ENCODE measurements at places on chromosomes 11 and 22.

- DNase-seq = no peak
Observed at GRCh38 chr11:16812274-16812673, 73.8 kb downstream of the C11orf58 start.

DNA sequence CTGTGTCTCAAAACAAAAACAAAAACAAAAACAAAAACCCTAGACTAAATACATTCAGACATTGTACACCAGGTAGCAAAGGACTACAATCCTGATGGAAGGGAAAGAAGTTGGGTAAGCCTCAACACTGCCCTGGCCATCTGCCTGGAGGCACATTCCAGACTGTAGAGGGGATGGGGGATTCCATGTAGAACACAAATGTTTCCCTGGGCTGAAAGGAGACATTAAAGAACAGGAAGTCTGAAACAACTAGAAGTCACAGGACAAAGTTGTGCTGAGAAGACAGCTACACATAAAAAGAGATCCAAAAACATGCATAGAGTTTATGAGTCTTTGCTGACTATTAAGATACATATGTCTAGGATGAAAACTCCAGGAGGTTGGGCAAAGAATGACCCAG, 83.9 kb downstream of the RRAS2 start:
- DNase-seq = no peak

DNA sequence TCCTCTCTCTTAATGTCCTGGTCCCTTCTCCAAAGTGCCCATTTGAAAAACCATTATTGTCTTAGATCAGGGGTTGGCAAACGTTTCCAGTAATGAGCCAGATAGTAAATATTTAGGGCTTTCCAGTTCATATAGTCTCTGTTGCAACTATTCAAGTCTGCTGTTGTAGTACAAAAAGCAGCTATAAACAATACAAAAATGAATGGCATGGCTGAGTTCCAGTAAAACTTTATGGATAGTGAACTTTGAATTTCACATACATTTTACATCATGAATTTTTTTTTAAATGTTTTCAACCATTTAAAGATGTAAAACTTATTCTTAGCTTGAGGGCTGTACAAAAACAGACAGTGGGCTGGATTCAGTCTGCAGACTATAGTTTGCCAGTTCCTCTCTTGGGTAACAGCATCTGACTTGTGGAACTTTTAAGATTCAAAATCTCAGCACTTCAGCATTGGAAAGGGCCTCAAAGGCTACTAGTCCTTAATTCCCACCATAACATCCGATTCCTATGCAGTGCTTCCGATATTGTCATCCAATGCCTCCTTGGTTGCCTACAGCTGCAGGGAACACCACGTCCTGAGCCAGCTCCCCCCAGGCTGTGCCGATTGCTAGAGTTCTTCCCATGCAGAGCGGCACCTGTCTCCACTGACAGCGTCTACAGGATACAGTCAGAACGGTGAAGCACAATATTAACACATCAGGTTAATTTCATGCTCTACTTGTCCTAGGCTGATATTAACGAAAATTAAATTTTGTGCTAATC, 65.6 kb upstream of the E2F8 start:
- DNase-seq = no peak

- DNase-seq = no peak
Observed at GRCh38 chr11:129729216-129729615, 86.4 kb upstream of the TMEM45B start.

DNA sequence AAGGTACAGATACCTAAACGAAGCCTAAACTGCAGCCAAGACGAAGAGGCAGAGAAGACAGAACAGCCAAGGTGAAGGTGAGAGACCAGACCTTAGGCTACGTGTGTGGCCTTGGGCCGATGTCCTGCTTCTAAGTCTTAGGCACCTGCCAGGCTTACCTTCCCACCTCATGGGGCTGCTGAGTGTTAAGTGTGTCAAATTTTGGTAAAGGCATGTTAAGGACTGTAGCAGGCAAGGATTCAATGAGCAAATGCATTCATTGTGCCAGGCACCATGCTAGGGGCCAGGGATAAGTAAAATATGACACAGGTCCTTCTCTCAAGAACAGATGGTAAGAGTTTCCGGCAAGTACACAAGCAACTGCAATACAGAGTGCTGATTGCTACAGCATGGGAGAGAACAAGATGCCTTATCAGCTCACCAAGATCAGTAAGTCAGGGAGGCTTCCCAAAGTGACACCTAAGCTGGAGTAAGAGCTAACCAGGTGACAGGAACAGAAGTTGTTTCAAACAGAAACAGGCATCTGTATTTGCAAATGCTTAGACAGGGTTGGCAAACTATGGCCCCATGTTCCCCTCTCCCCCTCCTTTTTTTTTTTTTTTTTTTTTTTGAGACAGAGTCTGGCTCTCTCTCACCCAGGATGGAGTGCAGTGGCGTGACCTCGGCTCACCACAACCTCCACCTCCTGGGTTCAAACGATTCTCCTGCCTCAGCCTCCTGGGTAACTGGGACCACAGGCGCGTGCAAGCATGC, 46.7 kb downstream of the CLTCL1 start:
- no peak for DNase-seq

DNA sequence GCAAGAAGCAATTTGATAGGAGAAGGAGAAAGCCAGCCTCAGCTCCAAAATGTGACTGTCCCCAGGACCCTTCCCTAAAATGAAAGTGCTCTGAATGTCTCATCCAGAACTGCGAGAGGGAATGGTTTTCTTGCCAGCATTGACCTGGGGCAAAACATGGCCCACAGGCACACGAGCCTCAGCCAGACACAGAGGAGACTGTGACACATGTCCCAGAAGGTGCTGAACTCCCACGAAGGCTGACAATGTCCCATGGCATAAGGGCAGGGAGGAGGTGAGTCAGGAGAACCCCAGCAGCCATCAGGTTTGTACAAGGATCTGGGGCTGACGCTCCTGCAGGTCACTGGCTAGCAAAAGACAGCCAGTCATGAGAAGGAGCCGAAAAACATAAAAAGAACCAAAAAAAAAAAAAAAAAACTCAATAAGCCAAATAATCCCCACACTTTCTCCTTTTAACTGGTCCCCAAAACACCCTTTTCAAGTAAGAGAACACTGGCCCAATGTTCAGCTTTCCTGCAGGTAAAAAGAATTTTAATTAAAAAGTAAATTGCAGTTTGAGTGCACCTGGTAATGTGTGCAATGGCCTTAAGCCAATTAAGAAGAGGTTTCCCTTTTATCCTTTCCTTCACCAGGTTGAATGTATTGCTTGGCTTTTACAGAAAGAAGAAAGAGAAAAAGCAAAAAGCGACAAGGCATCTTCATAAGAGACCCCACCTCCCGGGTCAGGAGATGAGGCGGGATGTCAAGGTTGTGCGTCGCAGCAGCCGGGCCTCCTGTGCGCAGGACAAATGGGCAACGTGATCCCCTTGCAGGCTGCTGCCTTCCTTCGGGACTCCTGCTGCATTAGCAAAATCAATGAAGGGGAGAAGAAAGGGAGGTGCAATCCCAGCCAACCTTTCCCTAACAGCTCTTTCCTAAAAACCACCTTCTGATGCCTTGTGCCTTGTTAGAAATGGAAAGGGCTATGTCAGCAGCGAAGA, 43.6 kb downstream of the GALNT18 start:
- no peak for DNase-seq

DNA sequence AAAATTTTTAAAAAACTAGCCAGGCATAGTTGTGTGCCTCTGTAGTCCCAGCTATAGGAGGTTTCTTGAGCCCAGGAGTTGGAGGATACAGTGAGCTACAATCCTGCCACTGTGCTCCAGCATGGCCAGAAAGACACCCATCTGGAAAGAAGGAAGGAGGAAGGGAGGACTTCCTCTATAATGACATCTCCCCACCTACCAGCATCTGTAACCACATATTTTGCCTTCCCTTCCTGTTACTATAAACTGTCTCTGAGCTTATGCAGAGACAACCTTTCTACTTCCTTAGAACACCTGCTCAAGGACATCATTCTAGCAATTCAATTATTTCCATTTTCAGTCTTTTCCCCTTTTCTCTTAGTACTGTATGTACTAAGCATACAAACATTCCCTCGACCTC, 2.2 kb upstream of the NUP160 start:
- DNase-seq = no peak

- no peak for DNase-seq
Observed at GRCh38 chr11:23723861-23724260, 773.0 kb upstream of the LUZP2 start.

Data from activated CD4-positive, alpha-beta T cell treated with anti-CD3 and anti-CD28 coated beads, Interleukin-2, amount 50 U/mL, for 1 hour (primary cell).